Neuronal stem cell (in vitro differentiated cells): ENCODE measurements at places on chromosomes 1 and 21.
A peak's percentile ranks its signal among the peaks of the same experiment; 100 is the strongest.

GRCh38 chr1:119115311-119115710, 25.1 kb downstream of the WARS2 start:
- no peak for DNase-seq

DNA sequence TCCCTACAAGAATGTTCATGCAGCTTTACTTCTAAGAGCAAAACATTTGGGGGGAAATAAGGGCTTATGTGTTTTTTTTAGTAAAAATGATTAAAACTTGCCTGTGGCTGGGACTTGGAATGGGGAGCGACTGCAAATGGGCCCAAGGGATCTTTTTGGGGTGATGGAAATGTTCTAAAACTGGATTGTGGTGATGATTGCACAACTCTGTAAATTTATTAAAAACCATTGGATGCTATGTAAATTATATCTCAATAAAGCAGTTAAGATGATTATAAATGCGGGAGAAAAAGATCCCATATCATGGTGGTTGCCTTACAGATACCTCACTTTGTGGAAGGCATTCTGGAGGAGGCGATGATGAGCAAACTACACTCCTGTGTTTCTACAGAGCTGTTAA, 30.2 kb upstream of the STUM start:
- DNase-seq: no peak

DNA sequence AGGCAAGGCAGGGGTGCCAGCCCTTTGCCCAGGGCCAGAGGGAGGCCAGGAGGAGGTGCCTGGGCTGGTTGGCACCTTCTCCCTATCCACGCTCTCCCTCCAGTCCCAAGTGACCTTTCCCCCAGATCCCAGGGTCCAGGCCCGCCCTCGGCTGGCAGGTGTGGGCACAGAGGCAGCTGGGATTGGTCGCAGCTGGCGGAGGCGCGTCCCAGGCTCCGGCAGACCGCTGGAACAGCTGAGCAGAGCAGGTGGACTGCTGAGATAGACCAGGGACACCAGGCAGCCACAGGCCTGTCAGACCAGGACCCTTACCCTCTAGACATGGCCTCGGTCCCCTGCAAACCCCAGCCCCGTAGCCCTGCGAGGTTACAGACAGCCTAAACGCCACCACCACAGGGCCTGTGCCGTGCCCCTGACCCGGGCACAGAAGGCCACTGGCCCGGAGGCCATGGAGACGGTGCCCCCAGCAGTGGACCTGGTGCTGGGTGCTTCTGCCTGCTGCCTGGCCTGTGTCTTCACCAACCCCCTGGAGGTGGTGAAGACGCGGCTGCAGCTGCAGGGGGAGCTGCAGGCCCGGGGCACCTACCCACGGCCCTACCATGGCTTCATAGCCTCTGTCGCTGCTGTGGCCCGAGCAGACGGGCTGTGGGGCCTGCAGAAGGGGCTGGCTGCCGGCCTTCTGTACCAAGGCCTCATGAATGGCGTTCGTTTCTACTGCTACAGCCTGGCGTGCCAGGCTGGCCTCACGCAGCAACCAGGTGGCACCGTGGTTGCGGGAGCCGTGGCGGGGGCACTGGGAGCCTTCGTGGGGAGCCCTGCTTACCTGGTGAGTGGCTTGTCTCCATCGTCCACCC, at the start of gene SLC25A34:
TSS of gene SLC25A34 (plus strand) at position 221 of the 854 bp plus-strand sequence. CDS start at position 449, 228 bp downstream.
- no peak for DNase-seq

- DNase-seq: no peak
These were observed 209.6 kb downstream of the GREM2 start for GRCh38 chr1:240402326-240402725.

DNA sequence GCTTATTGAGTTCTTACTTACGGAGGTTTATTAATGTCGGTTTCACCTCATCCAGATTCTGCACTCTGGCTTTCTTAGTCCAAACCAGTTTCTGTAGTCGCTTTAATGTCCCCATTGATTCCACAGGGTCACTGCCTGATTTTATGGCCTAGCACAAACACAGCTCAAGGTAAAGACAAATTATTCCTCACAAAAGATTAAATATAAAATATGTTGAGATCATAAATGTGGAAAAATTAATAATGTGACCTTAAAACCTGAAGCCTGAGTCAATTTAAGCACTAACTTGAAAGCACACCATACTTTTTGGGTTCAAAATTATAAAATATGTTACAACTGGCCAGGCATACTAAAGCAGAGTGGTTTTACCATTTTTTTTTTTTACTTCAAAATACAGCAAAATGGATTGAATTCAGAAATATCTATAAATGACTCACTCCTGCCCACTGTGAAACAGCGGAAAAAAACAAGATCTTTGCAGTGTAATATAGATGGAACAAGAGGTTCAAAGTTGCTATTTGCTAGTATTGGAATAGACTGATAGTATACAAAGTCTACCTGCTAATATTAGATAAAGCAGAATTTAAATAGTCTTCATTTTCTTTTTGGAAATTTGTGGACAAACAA, 37.6 kb upstream of the SAMSN1 start:
- no peak for DNase-seq

DNA sequence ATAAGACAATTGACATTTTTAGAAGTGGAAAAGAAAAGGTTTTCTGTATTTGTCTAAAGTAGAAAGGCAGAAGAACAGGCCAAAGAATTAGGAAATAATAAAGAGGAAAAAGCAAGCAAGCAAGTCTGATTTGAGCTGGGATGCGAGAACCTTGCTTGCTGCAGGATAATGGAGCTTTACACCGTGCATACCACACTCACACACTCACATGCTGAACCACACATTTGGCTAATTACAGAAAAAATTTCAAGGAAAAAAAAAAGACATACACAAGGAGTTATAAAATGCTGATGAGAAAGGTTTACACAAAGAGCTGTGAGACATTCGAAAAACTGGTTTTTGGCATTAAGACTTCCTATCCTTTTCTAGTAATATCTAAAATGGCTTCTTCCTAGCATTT, 593.9 kb downstream of the KIF26B start:
- no peak for DNase-seq

GRCh38 chr1:195872376-195872775, 735.9 kb downstream of the KCNT2 start:
- no peak for DNase-seq

- no peak for DNase-seq
These were observed 7.1 kb downstream of the AJAP1 start for GRCh38 chr1:4661595-4661917.

DNA sequence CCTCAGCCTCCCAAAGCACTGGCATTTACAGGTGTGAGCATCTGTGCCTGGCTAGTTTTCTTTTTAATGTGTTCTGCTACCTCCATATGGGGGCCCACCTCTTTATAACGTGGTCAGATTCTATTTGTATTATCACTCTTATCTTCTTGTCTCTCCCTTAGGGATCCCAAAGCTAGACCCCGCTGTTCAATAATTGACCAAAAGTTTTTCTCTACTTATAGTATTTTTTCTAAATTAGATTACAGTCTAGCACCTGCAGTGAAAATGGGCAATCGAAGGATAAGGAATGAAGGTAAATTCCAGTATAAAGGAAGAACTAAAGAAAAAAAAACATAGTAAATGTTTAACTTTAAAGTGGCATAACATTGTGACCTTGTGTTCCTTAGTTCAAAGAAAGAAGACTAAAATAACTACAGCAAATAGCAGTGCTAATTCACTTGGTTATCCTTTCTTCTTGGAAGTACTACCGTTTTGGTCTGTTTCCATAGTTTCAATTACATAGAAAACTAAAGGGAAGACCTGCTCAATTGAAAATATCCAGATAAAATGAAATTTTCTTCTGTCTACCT, 24.1 kb downstream of the NFYC start:
- no peak for DNase-seq

GRCh38 chr1:108703939-108704338, 8.8 kb upstream of the FNDC7 start:
- no peak for DNase-seq

GRCh38 chr1:235416662-235417049, 49.4 kb downstream of the TBCE start:
- no peak for DNase-seq

GRCh38 chr1:1430992-1431844, 4.3 kb upstream of the VWA1 start:
- DNase-seq: no peak

GRCh38 chr1:11735854-11736745, at the start of gene AGTRAP:
Gene AGTRAP (plus strand): TSS chr1:11736136. CDS start chr1:11736209, 73 bp downstream.
- DNase-seq: peak; percentile 90

DNA sequence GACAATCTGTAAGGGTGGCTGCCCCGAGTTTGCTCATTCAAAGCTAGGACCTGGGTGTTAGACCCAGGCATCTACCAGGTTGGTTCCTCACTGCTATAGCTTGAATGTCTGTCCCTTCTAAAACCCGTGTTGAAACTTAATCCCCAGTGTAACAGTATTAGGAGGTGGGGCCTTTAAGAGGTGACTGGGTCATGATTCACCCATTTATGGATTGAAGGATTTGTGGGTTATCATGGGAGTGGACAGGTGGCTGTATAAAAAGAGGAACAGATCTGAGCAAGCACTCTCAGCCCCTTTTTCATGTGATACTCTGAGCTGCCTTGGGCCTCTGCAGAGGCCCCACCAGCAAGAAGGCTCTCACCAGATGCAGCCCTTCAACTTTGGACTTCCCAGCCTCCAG, 29.4 kb downstream of the PSMG1 start:
- DNase-seq: no peak
